Left colon (tissue), 2 donors: ENCODE measurements at places on chromosomes 12 and 14.

DNA sequence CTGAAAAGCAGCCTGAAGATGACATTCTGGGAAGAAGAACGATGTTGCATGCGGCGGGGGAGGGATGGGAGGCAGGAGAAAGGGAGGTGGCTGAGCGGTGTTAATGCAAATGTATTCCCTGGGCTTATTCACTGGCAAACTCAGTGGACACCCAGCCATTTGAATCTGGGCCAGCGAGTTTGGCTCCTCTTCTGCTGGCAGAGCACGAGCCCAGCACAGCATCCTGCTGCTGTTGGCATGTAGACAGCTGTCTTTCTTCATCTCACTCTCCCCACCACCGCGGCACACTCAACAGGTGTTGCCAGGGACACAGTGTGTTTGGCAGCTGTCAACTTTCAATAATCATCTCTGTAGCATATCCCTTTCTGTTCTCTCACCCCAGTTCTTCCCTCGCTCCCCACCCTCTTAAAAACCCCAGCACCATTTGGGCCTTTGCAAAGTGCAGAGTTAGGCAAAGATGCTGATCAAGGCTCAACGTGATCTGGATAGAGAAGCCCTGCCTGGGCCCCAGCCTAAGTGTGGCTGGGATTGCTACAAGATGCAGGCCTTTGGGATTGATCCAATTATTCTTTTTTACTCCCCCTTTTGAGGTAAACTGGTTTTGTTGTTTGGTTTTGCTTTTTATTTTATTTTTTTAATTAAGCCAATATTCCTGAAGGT lies 131.9 kb downstream of the EXOC5 start:
- no peak for DNase-seq

DNA sequence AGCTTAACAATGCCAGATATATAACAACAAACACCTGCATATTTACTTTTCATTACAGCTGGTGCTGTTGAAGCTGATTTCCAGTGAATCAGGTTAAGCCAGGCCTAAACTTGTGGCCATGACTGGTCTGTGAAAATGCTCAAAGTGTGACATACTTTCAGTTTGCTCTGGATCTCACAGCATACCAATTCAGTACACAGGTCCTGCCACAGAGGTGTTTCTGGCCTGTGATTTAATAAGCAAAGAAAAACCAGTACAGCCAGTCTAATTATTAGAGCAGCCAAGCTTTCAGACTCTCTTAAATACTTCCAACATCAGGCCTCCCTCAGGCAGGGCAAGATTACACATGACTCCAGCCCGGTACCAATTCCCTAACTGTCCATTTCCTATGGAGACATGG lies 27.4 kb upstream of the TMCC3 start:
- DNase-seq = no peak

DNA sequence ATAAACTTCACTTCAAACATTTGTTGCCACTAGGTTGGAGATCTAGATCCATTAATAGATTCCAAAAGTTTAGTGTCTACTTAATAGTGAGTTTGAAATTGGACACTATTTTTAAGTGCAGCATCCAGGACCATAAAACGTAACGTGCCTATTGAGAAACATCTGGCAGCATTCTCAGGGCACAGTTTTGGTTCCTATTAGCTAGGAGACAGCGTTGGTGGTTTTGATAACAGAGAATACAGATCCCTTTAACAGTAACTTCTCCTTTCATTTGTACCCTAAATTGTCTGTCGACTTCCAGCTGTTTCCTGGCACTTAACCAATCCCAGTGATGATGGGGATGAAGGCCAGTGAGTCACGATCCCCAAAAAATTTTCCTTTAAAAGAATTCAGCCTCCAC lies 25.8 kb downstream of the KCNK10 start:
- DNase-seq = no peak

DNA sequence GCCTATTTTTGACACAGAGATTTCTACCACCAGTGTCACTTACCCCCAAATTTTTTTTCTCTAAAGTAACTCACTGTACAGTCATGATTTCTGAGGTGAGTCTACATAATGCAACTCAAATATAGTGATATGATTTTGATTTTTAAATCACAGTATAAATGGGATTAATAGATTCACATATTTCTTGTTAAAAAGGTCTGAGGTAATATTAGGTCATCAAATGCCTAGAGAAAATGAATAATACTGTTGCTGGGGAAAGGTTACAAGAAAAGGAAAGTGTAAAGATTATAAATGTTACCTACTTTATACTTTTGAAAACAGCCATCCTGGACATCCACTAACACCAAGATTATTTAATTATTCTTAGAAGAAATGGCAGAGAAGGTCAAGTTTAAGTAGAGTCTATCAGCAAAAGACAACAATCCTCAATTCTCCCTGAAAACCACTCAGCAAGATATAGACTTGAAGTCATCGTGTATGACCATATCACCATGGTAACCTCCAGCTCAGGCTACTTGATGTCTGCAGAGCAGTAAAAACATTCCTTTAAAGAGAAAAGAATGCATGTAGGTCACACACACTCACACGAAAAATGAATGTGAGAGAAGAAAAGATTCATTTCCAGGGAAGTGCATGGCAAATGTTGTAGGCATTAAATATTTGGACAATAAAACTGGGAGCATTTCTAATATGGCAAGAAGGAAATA lies 58.7 kb downstream of the CCDC59 start:
- DNase-seq = no peak

DNA sequence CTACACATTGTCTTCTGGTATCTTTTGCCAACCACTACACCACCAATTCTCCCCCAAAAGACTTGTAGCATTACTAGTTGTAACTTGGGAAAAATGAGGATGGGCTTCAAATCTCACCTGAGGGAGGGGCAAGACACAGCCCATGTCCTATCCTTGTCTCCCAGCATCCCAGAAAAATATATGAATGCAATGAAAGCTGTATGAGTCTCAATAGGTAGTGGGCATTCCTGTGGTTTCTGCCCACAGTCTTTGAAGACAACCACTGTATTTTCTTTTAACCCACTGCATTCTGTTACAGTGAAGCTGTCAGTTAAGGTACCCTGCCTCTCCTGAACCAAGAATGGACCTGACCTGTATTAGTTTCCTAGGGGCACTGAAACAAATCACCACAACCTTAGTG lies 336.2 kb upstream of the TMPO start:
- no peak for DNase-seq

- no peak for DNase-seq
Observed at GRCh38 chr14:49008363-49008762, 577.8 kb downstream of the RPS29 start.

DNA sequence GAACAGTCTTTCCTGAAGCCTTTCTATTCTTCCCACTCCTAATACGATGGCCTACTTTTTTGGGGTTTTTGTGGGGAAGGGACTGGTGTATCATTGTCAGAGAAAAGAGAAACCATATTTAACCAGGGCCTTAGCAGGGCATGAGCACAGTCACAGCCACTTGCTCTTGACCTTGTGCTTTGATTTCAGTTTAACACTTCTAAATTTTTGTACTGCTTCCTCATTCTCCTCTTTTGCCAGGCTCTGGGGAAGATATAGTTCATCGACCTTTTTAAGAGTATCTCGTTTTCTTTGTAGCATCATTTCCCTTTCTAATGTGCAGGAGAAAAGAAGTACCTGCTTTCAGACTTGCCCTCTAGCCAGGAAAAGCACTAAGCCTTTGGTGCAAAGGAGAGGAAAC lies 2.2 kb downstream of the ZBTB1 start:
- DNase-seq = no peak

DNA sequence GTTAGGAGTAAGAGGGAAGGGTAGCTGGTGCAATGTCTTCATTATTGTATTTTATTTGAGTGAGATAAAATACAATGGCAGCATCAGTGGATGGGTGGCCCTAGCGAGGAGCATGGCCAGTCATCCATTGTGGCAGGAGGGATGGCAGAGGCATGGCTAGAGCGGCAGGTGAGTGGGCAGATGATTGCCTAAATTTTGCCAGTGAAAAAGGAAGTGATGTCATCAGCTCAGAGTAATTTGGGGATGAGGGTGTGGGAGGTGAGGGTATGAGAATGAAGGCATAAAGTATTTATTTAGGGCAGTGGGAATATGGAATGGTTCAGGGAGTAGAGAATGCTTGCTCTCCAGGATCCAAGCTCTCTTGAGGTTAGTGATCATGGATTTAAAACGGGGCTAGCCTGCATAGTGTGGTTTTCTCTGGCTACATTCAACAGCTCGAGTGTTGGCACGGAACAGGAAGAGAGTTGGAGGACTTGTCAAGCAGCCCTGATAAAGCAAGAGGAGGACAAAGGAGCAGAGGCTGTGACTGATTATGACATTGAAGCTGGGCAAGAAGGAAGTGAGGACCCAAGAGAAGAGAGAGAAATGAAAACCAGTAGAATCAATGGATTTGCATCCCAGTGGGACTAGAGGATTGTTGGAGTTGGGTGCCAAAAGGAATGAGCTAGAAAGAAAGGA lies 18.7 kb upstream of the SERPINA6 start:
- no peak for DNase-seq

DNA sequence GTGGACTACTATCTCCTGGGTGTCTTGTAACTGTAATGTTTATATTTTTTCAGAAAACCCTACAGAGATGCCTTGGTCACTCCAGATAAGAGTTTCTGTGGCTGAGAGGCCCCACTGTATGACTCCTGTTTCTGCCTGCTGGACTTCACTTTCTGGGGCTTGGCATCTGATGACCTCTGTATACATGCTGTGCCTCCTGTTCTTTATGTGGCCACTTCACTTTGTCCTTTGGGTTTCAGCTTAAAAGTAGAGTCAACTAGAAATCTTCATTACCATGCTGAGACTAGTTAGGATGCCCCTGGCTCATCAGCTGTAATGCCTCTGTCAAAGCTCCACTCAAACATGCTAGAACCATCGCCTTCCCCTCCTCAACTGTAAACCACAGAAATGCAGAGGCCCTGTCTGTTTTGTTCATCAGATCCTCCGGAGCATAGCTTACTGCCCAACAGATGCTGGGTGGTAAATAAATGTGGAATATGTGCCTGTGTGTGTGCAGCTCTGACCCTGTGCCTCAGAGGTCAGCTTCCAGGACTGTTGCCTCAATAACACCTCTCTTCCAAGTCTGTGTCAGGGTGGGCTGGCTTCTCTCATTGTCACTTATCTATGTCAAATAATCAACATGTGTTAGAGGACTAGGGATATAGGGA lies 25.5 kb downstream of the ZNF664 start:
- no peak for DNase-seq

DNA sequence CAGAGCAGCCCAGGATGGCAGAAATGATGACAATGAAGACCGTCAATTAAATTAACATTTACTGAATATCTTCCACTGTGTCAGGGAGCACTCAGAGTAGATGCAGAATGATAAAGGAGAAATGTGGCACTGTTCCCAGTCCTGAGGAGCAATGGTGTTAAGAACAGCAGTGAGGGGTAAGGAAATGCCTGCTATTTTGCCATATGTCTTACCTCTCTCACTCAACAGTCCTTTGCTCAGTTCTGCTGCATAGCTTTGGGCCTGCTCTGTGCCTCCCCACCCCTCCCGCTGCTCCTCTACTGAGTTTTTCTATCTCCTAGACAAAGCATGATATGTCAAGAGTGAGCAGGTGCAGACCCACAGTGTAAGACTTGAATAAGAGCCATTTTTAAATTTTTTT lies 318.8 kb downstream of the NAV3 start:
- no peak for DNase-seq

DNA sequence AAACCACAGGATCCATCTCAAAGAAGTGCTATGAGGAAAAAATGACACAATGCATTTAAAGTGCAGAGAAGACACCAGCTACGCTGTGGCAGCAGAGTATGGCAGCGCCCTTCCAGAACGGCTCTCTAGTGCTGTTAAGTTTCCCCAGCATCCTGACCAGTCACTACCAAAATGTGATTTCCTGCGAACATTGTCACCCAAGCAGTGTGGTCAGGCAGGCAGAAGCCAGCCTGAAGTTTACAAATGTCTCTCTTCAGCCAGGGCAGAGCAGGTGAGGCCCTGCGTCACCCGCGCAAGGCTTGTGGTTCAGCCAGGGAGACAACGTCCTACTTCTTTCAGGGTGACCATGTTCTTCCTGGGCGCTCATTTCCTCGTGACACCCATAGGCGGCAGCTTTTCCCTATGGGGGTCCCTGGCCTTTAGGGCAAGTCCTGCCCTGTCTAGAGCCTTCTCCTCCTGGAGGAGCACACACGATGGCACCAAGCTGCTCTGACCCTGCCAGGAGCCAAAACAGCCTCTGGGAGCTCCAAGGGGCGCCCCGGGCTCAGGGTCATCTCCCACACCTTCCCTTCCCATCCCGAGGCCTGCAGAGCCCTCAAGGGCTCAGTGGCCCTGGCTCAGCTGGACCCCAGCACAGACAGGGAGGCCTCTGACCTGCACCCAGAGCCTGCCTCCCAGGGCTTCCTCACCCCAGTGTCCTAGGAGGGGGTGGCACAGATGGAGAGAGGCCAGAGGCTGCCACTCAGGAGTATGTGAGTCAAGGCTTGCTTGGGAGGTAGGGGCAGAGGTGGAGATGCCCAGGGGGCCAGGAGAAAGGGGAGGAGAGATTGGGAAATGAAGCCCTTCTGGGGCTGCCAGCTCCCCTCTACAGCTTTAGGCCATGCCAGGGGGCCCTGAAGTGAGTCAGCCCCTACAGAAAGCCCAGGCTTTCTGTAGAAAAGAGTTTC lies 41.9 kb downstream of the PSMA6 start:
- DNase-seq = peak; percentile 32

DNA sequence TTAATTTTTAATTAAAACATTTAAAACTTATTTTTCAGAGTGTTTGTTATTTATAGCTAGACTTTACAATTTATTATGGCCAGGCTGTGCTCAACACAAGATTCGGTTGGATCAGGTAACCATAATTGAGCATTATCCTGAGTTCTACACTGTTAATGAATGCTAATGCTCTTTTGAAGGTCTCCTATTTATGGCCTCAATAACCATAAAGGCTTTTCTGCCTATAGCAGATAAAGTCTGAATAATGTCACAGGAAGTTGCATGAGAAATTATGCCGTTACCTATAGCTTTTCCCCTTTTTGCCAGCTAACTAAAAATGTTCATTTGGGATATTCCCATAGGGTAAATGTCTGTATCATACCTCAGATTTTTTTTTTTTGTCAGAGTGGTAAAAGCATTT lies 269.4 kb upstream of the E2F7 start:
- no peak for DNase-seq

GRCh38 chr12:107405436-107405835 lies 280.2 kb upstream of the PWP1 start:
- DNase-seq = peak; percentile 7

GRCh38 chr12:64090047-64090446 lies 132.0 kb downstream of the KICS2 start:
- DNase-seq = no peak

DNA sequence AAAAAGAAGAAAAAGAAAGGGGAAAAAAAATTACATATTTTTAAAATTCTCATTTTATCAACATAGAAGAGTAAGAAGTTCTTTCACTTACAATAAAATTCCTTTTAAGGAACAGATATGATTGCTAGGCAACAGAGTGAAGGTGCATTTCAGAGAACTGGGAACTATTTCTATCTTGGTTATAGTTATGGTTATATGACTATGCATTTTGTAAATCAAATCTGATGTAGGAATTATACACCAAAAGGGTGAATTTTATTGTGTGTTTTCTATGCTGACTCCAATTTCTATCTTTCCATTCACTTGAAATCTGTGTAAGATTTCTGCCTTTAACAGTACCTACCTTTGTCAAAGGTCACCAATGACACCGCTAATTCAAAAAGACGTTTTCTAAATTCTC lies 50.1 kb downstream of the HNRNPC start:
- no peak for DNase-seq
